ENCODE measurements at places on chromosomes 13 and 19.

DNA sequence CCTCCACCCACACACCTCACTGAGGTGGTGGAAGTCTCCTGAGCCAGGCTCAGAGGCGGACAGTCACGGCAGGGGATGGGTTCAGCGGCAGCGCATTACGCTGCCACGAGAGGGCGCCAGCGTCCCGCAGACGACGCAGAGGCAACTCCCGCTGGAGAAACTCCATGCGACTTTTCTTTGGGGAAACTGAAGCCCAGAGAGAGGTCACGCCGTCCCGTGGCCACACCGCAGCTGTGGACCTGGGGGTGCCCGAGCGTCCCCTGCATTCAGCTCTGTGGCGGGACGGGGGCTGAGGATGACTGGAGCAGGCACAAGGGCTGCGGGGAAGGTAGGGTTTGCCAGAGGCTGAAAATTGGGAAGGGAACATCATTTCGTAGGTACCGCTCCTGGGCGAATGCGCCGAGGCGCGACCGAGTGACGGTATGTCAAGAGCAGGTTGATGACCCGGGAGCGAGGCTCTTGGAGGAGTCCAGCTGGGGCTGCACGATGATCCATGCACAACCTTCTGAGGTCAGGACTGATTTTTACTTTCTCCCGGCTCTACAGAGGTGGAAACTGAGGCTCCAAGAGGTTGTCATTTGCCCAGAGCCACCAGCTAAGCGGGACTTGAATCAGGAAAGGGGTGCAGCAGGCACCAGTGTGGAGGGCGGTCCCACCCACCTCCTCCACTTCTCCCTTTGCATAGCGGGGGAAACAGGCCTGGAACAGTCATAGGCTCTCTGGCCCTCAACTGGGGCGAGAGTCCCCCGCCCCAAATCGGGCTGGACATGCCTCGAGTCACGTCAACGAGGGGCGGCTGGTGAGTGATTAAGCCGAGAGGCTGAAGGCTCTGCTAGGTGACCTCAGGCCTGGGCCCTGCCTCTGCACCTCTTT is 690 bp upstream of the ARRDC2 start:
- no peak for DNase-seq

- no peak for DNase-seq
These were observed 17.5 kb downstream of the LRRC63 start for GRCh38 chr13:46229251-46229650.

DNA sequence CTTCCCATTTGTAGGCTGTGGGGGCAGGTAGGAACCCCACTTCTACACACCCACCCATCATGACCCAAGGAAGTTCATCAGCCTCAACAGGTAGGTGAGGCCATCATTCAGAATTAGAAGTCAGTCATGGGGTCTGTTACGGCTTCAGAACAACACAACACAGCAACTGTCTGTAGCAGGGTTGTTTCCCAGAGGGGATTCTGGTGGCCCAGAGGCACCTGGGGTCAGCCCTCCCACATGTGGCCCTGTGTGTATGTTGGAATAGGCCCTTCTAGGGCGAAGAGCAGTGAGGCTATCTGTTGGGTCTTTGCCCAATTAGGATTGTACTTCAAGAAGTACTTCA is 3.4 kb downstream of the IGFLR1 start:
- DNase-seq = no peak

GRCh38 chr19:17872251-17873001 is 681 bp downstream of the SLC5A5 start:
- DNase-seq = no peak

- DNase-seq = no peak
These were observed 8.0 kb upstream of the ZNF358 start for GRCh38 chr19:7507884-7508283.

GRCh38 chr13:98366959-98367358 is 189.9 kb upstream of the RNF113B start:
- DNase-seq = no peak

DNA sequence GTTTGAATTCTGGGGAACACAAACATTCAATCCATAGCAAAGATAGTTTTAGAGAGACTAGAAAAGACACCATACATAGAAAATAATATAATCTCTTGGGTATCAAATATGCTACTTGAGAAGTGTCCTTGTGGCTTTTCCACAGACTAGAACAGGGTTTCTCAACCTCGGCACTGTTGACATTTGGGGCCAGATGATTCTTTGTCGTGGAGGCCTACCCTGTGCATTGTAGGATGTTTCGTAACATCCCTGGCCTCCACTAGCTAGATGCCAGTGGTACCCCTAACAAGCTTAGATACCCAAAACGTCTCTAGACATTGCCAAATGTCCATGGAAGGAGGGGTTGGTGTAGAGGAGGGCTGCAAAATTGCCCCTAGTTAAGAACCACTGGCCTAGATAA is 2.2 kb upstream of the ESD start:
- DNase-seq = no peak

DNA sequence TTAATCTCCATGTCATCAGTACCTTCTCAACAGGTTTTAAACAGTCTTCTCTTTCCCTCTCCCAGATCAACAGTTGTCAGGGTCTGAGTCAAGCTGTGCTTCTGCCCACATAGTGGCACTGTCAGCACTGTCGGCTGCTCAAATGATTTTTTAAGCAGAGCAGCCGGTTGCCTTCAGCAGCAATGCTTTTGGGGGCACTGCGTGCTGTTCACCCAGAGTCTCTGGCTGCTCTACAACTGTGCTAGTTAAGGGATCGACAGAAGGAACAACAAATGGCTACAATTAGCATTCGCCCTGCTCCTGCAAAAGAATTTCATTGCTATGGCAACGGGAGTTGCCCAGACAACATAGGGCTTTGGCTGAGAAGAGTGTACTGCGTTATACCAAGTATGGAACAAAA is 412.9 kb downstream of the DIAPH3 start:
- no peak for DNase-seq

DNA sequence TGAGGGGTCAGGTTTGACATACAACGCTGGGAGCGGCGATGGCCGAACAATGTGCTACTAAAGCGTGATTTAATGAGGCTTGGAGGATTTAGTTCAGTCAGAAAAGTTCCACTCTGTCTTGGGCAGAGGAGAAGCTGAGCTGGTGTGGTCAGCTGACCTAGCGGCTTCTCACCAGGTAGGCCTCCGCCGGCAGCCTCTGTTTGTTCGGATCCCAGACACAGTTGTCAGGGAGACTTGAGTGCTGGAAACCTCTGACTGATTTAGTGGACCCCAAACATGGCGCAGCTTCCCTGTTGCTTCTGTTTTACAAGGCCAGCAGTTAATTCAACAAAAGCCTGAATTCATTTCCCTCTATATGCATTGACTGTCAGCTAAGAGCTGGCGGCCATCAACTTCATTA is 36.5 kb upstream of the OLFM4 start:
- no peak for DNase-seq

GRCh38 chr19:19817357-19817756 is 4.2 kb downstream of the ZNF506 start:
- DNase-seq = no peak

DNA sequence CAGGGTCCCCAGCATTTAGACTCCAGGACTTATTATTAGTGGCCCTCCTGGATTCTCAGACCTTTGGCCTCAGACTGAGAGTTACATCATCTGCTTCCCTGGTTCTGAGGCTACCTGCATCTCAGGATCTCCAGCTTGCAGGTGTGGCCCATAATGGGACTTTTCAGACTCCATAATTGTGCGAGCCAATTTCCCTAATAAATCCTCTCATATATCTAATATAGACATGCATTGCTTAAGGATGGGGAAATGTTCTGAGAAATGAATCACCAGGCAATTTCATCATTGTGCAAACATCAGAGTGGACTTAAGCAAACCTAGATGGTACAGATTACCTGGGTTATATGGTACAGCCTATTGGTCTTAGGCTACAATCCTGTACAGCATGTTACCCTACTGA is 116.5 kb upstream of the FBXL3 start:
- no peak for DNase-seq

Data from cortex of kidney (tissue), 1 donor.